ENCODE measurements at places on chromosomes 7 and 10. TPM values are rescaled to one million over a fixed set of nuclear protein-coding genes. Genes with fewer than 3 reads are reported as not detected.

PAPOLB gene
- polyA plus RNA-seq, result not detected

SAP25 gene
- polyA plus RNA-seq, result 25.3 TPM

FOXI2 gene
- 0.29 TPM for polyA plus RNA-seq

ELFN1 gene
- 0.41 TPM for polyA plus RNA-seq
